ENCODE measurements at places on chromosomes 1 and 21.

GRCh38 chr1:47931395-47931794 is 65.8 kb downstream of the TRABD2B start:
- DNase-seq = no peak

- no peak for DNase-seq
Observed at GRCh38 chr1:26099780-26100179, 11.8 kb upstream of the PDIK1L start.

DNA sequence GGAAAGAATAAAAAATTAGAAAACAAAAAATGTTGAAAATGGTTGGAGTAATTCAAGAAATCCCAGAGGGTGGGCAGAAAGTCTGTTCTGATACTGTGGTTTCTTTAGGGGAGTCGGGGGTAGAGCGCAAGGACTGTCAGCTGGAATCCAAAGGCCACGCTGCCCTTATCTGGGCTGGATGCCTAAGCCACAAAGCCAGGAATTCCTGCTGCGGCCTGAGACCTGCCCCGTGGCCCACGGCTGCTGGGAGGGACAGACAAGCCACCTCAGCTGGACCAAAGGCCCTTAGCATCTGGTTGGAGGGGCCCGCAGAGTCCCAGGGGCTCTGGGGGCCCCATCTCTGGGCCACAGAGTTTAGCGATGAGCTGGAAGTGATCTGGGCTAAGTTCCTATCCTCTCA is 60.2 kb downstream of the DMRTB1 start:
- no peak for DNase-seq

DNA sequence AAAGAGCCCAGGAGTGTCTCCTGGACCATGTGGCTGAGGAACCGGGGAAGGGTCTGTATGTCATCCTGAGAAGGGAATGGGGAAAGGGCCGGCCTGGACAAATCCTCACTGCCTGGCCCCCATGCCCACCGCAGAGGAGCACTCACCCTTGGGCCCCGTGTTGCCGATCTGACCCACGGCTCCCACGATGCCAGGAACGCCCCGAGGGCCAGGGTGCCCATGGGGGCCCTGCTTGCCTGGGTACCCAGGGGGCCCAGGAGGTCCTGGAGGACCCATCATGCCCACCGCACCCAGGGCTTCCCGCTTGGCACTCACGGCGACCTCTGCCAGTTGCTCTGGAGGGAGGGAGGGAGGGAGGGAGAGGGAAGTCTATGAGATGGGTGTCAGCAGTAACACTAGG is 14.6 kb downstream of the COL9A2 start:
- DNase-seq = no peak

GRCh38 chr1:226661271-226661670 is 77.8 kb downstream of the ITPKB start:
- no peak for DNase-seq

GRCh38 chr21:39788383-39788782 is 43.4 kb downstream of the IGSF5 start:
- DNase-seq = no peak

DNA sequence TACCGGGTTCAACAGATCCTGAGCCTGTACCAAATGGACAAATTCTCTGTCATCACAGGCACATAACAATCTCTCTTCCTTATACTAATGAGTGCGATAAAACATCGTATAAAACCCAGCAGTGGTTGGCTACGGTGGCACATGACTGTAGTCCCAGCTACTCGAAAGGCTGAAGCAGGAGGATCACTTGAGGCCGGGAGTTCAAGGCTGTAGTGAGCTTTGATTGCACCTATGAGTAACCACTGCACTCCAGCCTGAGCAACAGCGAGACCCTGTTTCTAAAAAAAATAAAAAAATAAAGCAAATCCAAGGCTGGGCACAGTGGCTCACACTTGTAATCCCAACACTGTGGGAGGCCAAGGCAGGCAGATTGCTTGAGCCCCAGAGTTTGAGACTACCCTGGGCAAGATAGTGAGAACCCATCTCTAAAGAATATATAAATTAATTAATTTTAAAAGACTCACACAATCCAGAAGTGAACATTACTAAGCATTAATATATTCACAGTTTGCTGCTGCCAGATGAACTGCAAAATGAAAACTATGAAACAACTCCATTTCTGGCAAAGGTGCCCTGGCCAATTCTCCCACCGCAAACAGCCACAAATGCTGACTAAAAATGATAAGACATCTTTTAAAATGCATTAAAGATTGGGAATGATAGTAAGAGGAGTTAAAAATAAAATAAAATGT is 13.1 kb downstream of the ZBTB17 start:
- DNase-seq = no peak

DNA sequence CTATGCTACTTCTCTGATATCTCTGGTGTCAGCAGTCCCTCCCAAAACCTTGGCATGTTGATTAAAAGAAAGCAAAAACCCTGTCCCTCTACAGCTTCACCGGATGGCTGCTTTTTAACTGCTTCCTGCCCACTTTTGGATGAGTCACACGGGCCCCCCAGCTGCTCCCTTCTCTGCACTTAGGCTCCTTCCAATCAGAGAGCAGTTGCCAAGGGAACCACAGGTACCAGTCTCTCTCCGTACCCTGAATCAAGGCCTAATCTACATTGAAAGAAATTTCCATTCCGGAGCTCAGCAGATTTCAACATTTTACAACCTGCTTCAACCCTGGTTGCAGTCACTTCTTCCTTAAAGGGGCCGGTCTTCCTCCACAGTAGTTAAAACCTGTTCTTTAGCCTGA is 70.6 kb upstream of the GJB5 start:
- DNase-seq = no peak

DNA sequence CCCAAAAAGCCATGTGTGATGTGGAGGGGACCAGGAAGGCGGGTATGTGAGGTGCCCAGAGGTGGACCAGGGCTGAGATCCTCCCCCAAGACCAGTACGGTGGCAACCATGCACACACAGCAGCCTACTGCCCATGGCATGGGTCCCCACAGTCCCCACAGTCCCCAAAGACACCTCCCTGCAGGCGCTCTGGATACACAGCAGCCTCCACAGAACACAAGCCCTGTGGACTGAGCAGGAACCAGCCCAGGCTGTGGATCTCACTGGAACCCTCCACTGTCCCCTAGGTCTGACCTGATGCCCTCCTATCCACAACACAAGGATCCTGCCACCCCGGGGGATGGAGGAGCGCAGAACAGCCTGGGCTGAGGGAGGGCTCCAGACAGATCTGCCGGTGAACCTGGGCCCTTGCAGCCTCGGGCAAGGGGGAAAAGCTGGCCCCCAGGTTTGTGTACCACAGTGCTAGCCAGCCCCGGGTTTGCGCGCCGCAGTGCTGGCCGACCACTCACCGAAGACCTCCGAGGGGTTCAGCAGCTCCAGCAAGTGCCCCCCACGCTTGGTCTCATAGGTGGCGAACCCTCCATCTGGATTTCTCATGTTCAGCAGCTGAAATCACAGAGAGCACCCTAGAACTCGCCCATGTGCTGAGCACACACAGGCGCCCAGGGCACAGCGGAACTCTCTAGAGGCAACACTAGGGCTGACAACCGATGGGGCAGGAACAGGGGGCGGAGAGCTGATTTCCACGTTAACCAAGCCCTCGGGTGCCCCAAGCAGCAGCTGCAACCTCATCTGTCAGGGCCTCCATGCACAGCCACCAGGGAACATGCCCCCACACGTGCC is 22.1 kb upstream of the SPATC1L start:
- DNase-seq = no peak

- no peak for DNase-seq
Observed at GRCh38 chr1:72757843-72758242, 475.5 kb upstream of the NEGR1 start.

DNA sequence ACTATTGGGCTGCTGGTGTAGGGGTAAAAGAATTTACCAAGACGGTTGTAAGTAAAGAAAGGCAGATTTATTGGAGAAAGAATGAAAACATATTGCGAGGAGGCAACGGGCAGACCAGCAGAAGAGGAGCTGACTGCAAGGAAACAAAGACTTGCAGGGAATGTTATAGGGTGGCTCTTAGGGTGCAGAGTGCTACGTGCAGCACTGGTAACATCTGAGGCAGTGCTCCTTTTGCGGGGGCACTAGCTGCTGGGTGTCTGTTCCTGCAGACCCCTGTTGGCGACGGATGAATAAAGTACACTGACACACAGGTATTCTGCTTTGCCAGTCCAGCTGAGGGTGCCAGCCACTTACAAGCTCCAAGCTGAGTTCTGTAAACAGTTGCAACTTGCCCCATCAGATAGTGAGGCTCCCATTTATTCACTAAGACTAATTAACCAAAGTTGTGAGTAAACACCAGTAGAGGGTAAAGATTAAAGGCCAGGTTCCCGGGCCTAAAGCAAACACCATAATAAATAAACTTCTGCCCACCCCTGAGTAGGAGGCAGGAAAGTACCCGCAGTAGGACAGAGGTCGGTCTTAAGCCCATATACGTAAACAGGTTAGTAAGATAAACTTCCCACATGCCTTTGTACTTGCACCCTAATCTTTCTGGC is 140.2 kb upstream of the KCNK1 start:
- DNase-seq = no peak

- peak; percentile 25 for DNase-seq
Observed at GRCh38 chr21:33587792-33588484, 546 bp downstream of the DONSON start.
